ENCODE measurements at places on chromosomes 13 and 19.

- peak; percentile 79 for DNase-seq
Observed at GRCh38 chr13:44667943-44668342, 91.8 kb upstream of the TSC22D1 start.

- peak; percentile 86 for DNase-seq
Observed at GRCh38 chr13:23466144-23467002, 32.9 kb upstream of the SACS start.

DNA sequence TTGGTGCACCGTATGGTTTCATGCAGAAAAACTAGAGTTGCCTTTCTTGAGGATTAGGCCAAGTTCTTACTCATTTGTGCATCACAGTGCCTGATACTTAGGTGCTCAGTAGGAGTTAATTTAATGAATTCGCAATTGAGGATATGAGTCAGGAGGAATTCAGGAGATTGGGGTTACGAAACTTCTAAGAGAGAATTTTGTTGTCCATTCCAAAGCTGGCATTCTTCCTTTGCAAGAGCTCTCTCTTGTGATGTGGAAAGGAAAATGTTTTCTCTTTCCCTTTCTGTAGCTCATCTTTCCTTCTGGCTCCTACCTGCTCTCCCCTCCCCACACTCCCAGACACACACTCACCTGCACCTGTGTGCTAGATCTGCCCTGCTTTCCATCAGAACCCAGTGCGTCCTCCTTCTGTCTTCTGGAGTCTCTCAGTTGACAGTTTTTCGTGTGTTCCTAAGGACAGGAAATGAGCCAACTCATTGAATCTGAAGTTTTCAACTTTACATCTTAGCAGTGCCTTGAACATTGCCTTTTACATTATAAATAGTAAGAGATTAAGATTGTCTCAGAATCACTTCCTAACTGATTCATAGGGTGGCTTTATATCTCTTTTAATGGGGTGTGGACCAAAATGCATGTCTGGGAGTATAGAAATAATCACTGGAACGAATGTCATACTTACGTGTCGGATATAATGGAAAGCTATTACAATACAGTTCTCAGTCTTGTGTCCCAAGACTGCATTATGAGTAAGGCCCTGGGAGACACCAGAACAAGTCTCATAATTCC is 19.7 kb upstream of the ERCC5 start:
- peak; percentile 97 for DNase-seq

GRCh38 chr19:497491-497868 is 1.2 kb downstream of the MADCAM1 start:
- no peak for DNase-seq

DNA sequence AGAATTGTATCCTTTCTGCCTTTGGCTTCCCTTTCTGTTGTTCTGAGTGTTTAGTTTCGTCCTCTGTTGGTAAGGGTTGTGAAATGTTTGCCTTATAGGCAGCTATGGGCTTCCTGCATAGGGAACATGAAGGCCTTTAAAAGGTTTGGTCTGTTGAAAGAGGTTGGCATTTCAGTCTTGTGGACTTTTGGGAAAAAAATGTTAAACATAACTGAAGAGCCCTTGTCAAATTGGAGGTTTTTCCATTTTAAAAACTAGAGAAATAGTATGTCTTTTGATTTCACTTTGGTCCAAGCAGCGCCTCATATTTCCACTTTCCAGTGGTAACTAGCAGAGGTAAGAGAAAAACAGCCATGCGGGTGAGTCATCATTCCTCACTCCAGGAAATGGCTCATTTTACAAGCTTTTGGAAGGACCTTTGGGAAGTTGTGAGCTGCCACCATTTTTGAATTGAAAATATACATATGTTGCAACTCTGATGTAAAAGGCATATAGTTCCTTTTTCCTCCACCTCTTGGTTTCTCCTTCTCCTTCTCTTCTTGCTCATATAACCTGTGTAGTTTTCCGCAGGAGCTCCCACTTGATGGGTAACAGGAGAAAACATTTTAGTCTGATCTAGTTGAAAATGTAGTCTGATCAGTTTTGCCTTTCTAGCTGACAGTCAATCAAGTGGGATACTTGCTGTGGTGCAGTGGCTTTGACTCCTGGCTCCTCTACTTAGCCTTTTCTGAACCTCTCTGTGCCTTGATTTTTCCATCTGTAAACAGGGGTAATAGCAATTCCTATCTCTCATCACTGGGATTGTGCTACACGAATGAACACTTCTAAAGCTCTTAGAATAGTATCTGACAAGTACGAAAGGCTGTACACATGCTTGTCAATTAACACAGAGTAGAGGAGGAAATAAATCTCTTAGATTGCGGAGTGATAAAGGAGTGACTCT is 23.0 kb downstream of the GPC6 start:
- DNase-seq, result peak; percentile 91
